AG09319 (cell line): ENCODE measurements at places on chromosomes 4 and X.
A peak's percentile ranks its signal among the peaks of the same experiment; 100 is the strongest.

- DNase-seq = no peak
These were observed 102.8 kb downstream of the TRIML1 start for GRCh38 chr4:188242041-188242440.

- no peak for DNase-seq
These were observed 13.6 kb downstream of the PRSS12 start for GRCh38 chr4:118338981-118339765.

GRCh38 chr4:3484057-3484973, 21.2 kb downstream of the DOK7 start:
- DNase-seq = no peak

DNA sequence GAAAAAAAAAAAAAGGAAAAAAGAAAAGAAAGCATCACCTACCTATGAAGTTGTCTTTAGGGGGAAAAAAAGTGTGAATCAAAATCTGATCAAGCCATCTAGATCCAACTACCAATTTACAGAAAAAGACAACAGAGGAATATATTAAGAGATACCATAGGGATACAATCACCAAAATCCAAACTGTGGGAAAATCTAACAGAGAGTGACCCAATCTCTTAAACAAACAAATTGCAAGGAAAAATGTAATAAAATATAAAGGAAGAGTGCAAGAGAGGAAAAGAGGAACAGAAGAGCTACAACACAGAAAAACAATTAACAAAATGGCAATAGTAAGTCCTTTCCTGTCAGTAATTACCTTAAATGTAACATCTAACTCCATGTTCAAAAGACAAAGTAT, 19.0 kb downstream of the THOC2 start:
- no peak for DNase-seq

DNA sequence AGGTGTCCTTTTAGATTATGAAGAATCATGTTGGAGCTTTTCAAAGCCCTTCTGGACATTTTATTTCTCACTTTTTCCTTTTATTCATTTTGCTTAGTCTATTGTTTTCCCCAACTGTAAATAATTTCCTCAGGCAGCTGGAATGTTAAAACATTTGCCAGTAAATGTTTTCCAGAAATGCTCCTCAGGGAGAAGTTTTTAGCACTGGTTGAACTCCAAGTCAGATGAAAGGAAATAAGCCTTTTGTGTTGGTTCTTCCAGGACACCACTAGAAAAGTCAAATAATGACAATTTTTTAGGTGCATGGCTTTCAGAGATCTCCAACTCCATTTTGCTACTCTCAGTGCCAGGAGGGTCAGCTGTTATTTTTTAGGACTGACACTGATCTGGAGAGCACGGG, 127.9 kb downstream of the IL13RA2 start:
- DNase-seq = no peak

GRCh38 chr4:21555083-21555482, 393.5 kb downstream of the KCNIP4 start:
- no peak for DNase-seq

DNA sequence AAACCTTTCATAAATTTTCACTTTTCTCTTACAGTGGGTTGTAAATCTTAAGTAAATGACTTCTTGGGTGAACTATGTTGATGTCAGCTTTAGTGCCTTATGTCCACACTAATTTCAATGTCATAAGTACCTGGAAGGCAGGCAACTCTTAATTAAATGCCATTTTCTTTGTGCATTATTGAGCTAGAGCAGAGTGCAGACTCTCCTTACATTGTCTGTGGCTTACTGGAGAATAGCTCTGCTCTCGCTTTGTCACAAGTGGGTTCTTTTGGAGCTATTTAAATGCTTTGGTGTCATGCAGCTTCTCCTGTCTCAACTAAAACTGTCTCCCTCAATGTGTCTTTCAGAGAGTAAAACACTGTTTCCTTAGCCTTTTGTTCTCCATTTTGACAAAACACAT, 411.6 kb downstream of the STIM2 start:
- no peak for DNase-seq

DNA sequence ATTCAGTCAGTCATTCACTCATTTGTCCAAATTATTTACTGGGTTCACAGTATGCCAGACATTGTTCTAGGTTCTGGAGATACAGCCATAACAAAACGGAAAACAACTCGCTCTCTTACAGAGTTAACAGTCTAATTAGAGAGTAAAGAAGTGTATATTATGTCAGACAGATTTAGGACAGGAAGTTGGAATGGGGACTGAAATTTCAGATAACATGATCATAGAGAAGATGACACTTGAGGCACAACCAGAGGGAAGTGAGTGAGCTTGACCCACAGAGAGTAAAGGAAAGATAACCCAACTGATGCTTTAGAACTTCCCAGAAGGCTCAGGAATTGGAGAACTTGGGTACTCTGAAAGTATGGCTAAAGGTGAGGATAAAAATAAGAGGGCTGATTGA, 139.4 kb downstream of the ZAR1 start:
- DNase-seq = no peak

- no peak for DNase-seq
These were observed 62.4 kb downstream of the TMEM165 start for GRCh38 chr4:55458164-55458563.

- DNase-seq = no peak
These were observed 244.7 kb upstream of the GK2 start for GRCh38 chr4:79652738-79653137.

GRCh38 chrX:91079342-91080114, 355.1 kb upstream of the PABPC5 start:
- no peak for DNase-seq

DNA sequence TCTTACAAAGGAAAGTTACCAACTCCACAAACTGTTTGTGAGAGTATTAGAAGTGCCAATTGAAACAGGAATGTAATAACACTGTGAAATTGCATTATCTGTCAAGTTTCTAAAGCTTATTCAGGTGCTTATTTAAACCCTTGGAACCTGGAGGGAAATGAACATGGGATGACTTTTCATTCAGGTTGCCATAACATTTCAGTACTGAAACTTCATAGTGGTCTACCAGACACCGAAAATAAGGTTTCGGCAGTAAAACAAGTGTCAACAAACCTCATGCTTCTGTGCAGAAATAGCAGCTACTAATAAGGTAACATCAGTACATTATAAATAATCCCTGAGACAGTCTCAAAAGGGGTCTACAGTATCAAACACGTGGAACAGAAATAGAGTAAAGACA, 890.7 kb upstream of the INTU start:
- DNase-seq = no peak

- DNase-seq = no peak
These were observed at the start of gene BMP2K for GRCh38 chr4:78776079-78776728. Gene BMP2K (plus strand): TSS chr4:78776350. CDS start chr4:78776544, 194 bp downstream.

- no peak for DNase-seq
These were observed 73.0 kb upstream of the PJA1 start for GRCh38 chrX:69238114-69238886.

DNA sequence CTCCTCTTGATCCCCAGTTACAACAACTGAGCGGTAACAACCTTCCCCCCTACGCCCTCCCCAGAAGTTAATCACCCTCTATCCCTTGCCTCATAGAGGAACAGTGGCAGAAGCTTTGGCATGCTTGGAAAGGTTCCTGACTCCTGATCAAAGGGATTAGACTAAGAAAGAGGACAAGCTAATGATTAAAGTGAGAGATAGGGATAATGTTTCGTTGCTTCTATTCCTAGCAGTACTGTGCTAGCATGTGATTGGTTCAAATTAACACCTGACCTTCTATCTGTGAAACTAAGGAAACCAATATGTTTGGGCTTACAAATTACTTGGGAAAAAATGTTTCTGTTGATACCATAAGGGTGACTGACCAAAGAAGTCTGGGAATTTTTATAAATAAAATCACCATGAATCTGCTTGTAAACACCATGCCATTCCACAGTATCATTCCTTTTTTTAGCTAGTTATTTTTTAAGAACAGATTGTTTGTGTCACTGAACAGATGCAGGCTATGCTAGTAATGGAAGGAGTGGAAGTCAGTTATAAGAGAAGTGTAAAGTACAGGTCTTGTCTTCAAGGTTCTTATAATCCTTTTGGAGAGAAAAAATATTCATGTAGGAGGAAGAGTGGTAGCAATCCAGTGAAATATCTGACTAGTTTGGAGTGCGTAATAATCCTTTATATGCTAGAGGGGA, 11.3 kb upstream of the ATP1B4 start:
- no peak for DNase-seq

GRCh38 chr4:158182736-158183135, 9.9 kb upstream of the GASK1B start:
- DNase-seq = no peak

DNA sequence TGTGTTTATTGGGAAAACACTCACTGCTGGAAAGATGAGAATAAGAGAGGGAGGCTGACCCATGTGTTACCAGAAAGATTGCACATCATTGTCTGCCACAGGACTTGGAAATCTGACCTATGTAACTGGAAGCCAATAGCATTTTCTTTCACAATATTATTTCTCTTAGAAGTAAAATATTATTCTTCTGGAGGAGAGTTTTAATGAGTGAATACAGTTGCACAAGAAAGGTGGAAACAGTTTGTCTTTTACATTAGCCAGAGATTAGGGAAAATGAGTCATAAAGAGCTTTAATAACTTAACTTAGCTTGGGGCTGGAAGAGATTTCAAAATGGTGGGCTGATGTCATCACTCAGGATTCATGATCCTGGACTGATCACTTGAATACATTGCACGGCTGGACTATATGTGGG, 31.5 kb upstream of the LNX1 start:
- peak; percentile 74 for DNase-seq

DNA sequence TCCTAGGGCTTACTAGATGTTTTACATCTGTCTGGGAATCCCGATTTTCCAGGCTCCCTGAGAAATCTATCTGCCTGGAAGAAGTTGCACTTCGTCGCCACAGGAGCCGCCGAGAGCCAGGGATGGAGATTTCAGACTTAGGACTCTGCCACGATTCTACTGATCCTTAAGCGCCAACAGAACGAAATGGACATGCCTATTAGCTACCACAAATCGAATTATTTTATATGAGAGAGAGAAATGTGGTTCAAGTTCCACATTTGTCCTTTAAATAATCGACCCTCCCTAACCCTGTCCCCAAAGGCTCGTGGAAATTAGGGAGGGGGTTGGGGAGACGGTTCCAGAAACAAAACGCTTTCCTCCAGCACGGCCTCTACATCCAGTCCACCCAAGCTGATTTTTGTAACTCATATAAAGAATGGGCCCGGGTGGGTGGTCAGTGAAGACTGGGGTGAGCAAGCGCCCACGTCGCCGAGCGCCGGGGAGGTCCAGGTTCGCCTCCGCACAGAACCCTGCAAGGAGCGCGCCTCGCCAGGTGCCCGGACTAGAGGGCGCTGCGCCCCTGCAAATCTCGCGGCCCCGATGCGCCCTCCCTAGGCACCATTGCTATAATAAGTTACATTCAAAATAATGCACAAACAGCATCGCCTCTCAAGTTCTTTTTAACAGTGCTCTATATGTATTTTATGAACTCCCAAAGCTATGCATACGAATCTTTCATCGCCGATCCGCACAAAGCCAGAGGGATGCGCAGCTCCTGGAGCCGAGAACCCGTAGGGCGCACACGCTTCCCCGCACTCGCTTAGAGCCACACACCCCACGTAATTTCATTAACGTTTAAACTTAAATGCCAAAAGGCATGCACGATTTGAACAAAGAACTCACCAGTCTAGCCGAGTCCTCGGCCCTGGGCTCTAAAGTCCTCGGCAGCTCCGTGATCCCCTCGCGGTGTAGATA, 2.1 kb upstream of the FAT1 start:
- no peak for DNase-seq

- no peak for DNase-seq
These were observed 840 bp upstream of the RPL34 start for GRCh38 chr4:108619372-108620100.

DNA sequence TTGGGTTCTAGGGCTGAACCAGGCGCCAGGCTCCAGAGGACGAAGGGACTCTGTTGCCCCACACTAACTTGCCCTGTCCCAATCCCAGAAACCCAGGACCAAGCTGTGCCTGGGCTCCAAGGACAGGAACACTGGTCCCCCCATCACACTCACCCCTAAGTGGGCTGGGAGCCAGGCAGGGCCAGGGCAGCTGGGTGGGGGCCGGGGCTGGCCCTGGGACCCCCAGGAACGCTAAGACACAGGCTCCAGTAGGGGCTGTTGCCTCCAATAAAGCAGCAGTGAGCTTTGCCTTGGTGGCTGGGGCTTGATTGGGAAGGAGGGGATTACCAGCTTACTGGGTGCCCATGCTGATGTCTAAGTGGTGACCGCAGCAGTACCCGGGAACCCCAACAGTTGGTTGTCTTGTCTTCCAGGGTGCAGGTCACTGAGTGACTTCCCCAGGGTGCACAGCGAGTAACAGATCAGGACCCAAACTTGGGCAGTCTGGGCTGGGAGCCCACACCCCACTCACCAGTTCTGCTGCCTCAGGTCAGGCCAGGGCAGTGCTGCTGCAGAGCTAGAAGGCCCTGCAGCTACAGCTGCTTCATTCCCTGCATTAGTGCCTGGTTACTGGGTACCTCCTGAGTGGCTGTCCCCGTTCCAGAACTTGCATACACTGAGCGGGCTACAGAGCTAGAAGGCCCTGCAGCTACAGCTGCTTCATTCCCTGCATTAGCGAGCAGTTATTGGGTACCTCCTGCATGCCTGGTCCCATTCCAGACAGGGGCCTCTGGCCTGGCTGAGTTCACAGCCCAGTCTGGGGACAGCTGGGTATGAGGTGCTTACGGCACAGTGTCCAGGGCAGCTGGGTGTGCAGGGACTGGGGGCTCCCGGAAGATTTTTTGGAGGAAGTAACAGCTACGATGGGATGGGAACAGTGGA, 9.4 kb upstream of the ADD1 start:
- DNase-seq = no peak

DNA sequence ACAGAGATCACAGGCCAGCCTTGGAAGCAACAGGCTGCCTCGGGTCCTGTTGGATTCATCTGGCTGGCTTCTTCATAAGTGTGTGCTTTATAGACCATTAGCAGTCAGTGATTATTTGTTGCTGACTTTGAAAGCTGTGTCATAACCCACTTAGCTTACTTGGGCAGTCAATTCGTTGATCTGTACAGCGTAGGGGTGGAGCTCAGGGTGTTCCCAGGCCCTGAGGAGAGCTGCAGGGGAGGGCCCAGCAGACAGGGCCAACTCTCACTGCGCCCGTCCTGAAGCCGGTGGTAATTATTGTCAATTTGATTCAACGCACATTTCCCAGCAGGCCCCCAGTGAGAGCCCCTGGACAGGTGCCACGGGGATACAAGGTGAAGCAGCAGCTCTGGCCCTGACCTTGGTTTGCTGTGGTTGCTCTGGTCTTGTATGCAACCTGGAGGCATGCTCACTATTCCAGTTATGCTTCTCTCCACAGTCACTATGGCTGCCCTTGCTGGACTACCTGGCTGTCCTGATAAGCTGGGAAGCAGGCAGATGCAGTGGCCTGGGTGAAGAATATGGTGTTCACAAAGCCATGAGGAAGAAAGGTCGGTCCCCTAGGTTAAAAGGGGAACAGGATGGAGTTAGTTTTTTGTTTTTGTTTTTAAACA, 40.1 kb upstream of the HMGB3 start:
- no peak for DNase-seq

GRCh38 chrX:40931921-40932320, 153.3 kb upstream of the USP9X start:
- no peak for DNase-seq

DNA sequence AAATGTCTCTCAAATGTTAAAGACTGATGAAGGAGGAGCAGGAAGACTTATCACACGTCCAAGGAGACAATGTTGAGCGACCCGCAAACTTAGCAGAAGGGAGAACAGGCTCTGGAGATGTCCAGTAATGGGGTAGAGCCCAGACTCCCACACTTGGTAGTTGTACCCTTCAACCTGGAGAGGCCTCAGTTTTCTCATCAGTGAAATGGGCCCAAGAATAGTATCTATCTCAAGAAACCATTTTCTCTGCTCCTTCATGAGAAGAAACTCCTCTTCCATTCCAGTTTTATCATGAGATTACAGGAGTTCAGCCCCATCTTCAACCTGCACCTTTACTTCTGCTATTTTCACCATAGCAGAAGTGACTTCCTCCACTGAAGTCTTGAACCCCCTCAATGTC, 169.9 kb downstream of the DHRSX start:
- no peak for DNase-seq
